ENCODE measurements at places on chromosomes 13 and 19.

GRCh38 chr19:43606569-43607229, 5.2 kb upstream of the SRRM5 start:
- no peak for DNase-seq

DNA sequence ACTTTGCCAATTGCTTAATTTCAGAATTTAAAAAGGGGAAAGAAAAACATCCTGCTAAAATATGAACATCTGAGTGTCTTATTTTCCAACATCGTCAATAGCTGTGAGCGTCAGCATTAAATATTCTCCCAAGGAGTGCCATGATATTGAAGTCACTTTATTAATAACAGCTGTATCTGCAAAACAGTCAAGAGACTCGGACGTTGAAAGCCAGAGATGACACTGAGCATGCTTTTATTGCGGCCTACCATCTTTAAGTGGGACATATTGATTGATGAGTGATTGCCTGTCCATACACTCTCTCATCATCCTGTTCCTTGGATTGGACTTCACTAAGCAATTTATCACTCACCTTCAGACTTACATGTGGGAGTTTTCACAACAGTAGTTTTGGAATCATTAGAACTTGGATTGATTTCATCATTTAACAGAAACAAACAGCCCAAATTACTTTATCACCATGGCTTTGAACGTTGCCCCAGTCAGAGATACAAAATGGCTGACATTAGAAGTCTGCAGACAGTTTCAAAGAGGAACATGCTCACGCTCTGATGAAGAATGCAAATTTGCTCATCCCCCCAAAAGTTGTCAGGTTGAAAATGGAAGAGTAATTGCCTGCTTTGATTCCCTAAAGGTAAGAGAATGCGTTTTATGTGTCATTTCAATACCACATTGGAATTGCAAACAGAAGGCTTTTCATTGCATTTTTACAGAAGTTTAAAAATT, 53.8 kb downstream of the MBNL2 start:
- no peak for DNase-seq

- DNase-seq, result no peak
These were observed 149.4 kb downstream of the B3GLCT start for GRCh38 chr13:31349156-31349555.

DNA sequence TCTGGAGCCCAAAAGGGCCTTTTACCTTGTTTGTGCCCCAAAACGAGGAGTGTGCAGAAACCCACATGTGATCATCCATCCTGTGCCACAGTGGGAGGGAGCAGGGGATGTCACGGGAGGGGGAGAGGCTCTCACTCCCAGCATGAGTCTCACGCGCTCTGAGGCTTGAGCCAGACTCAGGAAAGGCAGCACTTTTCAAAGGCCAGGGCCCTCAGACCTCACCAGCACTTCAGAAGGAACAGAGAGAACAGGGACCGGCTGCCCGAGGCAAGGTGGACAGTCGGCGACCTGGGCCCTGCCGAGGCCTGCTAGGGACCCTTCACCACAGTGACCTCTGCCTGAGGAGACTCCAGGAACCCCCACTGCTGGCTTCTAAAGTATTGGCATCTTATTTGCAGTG, 71.7 kb upstream of the WASF3 start:
- DNase-seq, result peak; percentile 72

DNA sequence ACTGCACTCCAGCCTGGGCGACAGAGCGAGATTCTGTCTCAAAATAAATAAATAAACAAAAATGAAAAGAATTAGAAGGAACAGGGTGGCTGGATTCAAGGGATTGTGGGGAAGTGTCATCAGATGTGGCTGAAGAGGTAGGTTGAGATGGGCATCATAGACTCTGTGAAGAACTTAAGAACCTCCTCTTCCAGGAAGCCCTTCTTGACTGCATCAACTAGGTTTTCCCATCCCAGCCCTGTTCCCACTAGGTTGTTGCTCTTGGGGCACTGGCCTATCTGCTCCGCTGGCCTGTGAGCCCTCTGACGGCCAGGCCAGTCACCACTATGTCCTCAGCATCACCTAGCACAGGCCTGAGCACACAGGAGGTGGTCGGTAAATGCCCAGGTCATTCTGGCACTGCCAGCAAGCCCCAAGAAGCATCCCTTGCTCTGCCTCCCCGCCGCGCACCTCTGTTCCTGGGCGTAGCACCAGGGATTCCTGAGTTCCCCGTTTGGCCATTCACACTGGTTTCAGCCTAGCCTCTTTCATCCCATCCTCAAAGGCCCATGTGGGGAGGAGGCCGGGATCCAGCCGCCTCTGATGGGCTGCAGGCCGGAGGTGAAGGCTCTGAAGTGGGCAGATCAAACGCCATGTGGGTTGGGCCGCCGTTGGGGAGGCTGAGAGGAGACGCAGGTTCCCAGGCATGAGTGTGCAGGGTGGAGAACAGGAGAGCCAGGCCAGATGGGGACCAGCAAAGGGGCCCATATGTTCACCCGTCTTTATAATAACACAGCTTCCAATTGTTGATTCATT, 27.6 kb upstream of the SLC1A5 start:
- DNase-seq, result no peak

GRCh38 chr13:65592731-65593130, 1637.4 kb downstream of the PCDH9 start:
- DNase-seq, result no peak

DNA sequence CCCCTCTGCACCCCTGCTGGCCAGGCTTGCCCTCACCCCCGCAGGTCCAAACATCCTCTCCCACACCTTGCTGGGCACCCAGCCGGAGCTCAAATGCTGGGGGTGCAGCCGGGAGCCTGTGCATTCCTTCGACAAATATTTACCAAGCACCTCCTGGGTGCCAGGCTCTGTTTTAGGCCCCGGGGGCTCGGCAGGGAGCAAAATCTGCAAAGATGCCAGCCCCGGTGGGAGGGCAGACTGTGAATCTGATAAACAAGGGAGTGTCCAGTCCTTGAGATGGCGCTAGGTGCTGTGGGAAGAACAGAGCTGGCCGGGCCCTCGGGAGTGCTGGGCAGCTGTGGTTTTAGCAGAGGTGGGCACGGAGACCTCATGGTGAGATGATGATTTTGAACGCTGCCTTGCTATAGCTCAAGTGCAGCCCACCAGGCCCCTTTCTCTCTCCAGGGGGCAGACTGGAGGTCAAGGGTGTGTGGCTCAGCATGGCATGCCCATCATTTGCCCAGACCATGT, 10.6 kb downstream of the NFIX start:
- DNase-seq, result no peak

- DNase-seq, result no peak
These were observed 3.9 kb downstream of the F10 start for GRCh38 chr13:113126265-113127150.

DNA sequence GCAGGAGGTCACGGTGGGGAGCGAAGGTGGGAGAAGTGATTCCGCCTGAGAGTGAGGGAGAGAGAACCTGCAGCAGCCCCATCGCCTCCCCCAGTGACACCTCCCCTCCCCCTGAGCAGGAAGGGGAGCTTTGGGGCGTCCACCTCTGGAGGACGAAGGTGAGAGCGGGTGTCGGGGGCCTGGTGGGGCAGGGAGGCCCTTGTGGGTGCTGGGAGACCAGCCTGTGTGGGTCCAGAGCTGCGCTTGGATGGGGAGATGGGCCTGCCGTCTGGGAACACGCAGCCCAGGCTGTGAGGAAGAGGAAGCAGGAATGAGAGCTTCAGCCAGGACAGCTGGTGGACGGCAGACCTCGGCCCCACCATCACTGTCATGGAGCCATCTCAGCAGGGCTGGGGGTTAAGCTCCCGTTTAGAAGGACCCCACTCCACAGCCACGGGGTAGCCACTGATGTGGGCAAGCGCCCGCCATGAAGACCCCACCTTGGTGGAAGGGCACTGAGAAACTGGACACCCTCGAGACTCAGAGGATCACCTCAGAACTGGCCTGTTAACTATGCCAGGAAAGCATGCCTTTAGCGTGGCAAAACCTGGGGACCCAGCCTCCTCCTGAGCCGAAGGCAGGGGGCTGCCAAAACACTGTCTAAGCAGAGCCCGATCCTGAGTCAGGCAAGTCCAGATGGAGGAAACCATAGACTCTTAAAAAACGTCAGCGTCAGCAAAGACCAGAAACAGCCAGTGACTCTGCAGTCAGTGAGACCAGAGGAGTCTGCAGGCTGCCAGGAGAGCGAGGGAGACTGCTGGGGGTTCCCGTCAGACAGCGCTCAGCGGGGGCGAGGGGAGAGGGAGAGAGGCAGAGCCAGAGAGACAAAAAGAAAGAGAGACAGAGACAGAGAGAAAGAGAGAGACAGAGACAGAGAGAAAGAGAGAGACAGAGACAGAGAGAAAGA, 6.4 kb upstream of the PROZ start:
- no peak for DNase-seq

DNA sequence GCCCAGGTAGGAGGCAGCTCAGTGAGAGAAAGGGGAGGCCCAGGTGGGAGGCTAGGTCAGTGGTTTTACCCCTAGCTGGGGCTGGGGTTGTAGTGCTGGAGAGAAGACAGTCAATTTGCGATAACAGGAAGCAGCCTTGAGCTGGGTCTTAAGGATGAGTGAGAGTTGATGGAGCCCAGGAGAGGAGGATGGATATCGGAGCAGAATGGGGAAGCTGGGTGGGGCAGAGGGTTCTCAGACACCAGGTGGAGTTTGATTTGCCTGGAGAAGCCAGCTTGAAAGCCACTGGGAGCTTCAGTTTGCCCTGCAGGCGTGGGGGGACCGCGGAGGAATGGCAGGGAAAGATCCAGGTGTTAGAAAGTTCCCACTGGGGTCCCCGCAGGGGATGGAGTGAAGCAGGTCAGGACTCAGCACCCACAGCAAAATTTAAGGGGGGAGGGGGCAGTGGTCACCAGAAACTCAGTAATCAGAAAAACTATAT, 836 bp upstream of the CDC42EP5 start:
- DNase-seq, result no peak

GRCh38 chr19:14997981-14998380, 18.3 kb upstream of the SLC1A6 start:
- no peak for DNase-seq

DNA sequence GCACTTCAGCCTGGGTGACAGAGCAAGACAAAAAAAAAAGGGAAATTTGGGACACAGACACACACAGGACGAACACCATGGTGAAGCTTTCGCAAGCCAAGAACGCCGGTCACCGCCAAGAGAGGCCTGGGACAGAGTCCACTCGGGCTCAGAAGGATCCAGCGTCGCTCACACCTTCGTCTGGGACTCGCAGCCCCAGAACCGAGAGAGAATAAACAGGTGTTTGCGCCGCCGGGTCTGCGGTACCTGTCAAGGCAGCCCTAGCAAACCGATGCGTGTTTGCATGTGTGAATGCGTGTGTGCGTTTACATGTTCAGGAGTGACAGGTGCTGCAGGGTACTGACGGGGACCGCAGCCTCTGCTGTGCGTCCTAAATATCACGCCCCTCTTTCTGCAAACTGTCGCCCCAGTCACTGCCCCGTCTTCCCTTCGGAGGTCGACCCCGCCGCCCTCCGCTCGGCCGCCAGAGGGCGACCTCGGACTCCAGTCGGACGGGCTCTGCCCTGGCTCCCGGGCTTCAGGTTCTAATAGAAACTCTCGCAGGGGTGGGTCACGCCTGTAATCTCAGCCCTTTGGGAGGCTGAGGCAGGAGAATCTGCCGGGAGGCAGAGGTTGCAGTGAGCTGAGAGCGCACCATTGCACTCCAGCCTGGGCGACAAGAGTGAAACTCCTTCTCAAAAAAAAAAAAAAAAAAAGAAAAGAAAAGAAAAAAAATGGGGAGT, 11.8 kb upstream of the CSNK1G2 start:
- peak; percentile 78 for DNase-seq

DNA sequence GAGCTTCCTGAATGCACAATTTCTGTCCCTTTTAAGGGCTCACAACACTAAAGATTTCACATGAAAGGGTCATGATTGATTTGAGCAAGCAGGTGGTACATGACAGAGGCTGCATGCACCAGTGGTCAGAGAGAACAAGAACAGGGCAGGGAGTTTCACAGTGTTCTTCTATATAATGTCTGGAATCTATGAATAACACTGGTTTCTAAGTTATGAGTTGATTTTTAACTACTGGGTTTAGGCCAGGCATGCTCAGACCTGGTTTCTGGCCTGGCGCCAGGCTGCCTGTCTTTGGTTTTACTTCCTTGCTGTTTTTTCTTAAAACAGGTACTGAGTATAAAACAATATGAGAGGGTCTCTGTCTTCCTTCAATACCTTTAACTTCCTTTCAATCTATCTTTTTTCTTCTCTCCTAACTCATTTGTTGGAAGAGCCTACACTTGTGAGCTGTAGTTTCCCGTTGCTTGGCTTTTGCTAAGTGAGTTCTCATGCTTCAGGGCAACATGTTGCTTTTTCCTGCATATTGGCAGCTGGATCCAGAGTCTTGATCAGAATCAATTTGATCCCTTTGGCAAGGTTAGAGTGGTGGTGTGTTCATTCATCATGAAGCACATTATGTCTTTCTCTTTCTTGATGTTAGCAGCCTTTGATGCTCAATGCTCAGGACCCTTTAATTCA, 38.5 kb upstream of the FGF14 start:
- no peak for DNase-seq

DNA sequence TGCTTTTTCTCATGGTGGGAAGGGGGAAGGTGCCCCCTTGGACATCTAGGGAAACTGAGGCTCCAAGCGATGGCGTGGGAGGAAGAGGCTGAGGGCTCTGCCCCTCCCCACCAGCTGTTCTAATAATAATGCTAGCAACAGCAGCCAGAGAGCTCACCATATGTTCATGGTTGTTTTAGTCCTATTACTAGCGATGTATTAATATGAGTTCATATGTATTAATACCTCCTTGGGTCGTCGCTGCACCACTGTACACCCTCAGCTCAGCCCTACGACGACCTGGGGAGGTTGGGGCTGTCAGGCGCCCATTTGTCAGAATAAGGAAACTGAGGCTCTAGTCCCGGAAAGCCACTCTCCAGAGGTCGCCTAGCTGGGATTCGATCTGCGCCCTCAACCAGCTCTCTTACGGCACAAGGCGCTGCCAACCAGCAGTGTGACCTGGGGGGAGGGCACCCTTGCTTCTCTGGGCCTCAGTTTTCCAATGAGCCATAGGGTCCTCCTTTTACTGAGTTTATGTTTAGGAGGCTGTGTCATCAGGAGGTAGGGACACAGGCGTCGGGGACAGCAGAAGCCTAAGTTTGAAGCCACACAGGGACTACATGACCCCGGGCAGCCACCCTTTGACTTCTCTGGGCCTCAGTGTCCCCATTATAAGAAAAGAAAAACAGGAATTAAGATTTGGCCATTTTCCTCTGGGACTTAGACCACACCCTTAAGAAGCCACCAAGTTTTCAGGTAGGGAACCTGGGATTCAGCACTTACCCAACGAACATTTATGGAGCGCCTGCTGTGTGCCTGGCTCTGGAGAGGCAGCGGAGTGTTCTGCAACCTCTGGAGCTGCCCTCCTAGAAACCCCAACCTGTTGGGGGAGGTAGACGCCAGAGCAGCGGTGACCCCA, 664 bp downstream of the MAST3 start:
- DNase-seq, result no peak

- no peak for DNase-seq
These were observed 41.4 kb downstream of the ZNF333 start for GRCh38 chr19:14731200-14731599.

DNA sequence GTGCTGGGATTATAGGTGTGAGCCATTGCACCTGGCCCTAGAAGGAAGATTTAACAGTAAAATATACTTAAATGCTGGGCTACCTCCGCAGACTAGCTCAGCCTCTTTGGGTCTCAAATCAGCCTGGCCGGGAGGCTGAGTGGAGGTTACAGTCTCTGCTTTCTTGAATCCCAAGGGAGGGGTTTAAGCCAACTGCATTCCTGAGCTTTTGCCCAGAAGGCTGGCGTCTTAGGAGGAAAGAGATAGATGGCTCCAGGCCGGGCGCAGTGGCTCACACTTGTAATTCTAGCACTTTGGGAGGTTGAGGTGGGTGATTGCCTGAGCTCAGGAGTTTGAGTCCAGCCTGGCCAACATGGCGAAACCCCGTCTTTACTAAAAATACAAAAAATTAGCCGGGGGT, 623 bp upstream of the C5AR1 start:
- no peak for DNase-seq

Data from cerebellar cortex (tissue), 1 donor.